Fibroblast of skin of right quadriceps (primary cell): ENCODE measurements at places on chromosomes 13 and 19.

DNA sequence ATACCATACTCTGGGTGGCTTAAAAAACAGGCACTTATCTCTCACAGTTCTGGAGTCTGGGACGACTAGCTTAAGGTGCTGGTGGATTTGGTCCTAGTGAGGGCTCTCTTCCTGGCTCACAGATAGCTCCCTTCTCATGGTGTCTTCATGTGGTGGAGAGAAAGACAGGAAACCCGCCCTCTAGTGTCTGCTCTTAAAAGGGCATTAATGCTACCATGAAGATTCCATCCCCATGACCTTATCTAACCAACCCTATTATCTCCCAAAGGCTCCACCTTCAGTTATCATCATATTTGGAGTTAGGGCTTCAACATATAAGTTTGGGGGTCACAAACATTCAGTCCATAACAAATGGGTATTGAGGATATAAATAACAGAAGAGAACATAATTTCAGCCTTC is 139.4 kb downstream of the HS6ST3 start:
- no peak for DNase-seq

GRCh38 chr19:31627620-31628365 is 278.6 kb upstream of the TSHZ3 start:
- DNase-seq = no peak

GRCh38 chr13:39540929-39541605 is 61.9 kb downstream of the LHFPL6 start:
- no peak for DNase-seq

- peak; percentile 94 for DNase-seq
Measured at GRCh38 chr13:44436589-44437337, 63.1 kb downstream of the SERP2 start.

DNA sequence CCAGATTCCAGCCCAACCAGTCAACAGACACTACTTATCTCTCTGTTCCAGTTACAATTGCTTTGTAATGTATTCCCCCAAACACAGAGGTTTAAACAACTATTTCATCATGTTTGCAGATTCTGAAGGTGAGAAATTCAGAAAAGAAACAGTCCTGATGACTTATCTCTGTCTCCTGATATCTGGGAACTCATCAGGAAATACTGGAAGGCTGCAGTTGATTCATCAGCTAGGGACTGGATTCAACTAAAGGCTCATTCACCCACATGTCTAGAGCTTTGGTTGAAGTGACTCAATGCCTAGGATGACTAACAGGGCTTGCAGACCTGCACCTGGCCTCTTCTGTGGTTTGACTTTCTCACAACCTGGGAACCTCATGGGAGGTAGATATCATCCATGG is 56.6 kb upstream of the GPC6 start:
- DNase-seq = peak; percentile 89

GRCh38 chr13:25910243-25910642 is 141.6 kb downstream of the SHISA2 start:
- no peak for DNase-seq

GRCh38 chr13:29805994-29806979 is 44.1 kb downstream of the UBL3 start:
- no peak for DNase-seq

DNA sequence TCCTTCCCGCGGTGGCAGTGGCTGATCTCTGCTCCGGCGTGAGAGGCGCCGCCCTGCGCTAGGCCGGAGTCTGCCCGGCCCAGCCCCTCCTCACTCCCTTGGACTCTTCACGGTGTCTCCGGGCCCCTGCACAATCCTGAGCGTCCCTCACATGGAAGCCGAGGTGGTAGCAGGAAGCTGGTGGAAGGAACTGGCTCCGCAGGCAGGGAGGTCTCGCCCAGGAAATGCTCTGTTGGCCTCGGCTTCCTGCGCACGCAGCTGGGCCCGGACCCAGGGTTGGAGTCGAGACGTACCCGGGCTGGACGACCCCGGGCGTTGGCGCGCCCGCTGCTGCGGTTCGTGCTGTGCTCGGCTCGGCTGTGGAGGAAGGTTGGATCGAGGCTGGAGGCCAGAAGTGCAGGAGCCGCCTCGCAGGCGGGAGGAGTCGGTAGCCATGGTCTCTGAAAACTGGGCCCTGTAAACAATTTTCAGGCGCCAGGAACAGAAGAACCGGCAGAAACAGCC is 46.3 kb downstream of the ZNF724 start:
- no peak for DNase-seq

GRCh38 chr13:58994777-58995176 is 1169.0 kb downstream of the DIAPH3 start:
- peak; percentile 7 for DNase-seq
